Mesothelial cell of epicardium (in vitro differentiated cells): ENCODE measurements at places on chromosomes 13 and 19. TPM values are rescaled to one million over a fixed set of nuclear protein-coding genes. Genes with fewer than 3 reads are reported as not detected.

DNA sequence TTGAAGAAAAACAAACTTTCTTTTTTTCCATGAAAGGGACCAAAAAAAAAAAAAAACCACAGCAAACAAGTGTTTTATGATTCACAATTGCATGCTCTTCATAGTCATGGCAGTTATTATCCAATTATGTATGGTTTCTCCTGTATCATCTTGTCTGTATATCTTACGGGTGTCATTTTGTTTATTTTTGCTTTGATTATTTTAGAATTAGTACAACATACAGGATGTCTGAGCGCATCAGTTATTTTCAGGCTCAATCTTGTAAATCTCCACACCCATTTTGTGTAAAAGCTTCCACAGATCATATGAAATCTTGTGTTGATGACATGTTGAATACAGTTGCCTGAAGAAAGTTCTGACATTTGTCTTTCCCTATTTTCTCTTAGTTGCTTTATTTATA lies 280.3 kb downstream of the KLF5 start:
- no peak for DNase-seq

The WDR88 gene
- not detected in 3 replicates for total RNA-seq

The TMEM255B gene
- total RNA-seq, result 1.1 to 1.7 TPM (median 1.6 TPM) in 3 replicates

GRCh38 chr19:5954293-5954692 lies 23.6 kb downstream of the RANBP3 start:
- DNase-seq, result no peak

The OR10H1 gene
- total RNA-seq, result 0.04 TPM in 1 of 3 replicates, not detected in the others

DNA sequence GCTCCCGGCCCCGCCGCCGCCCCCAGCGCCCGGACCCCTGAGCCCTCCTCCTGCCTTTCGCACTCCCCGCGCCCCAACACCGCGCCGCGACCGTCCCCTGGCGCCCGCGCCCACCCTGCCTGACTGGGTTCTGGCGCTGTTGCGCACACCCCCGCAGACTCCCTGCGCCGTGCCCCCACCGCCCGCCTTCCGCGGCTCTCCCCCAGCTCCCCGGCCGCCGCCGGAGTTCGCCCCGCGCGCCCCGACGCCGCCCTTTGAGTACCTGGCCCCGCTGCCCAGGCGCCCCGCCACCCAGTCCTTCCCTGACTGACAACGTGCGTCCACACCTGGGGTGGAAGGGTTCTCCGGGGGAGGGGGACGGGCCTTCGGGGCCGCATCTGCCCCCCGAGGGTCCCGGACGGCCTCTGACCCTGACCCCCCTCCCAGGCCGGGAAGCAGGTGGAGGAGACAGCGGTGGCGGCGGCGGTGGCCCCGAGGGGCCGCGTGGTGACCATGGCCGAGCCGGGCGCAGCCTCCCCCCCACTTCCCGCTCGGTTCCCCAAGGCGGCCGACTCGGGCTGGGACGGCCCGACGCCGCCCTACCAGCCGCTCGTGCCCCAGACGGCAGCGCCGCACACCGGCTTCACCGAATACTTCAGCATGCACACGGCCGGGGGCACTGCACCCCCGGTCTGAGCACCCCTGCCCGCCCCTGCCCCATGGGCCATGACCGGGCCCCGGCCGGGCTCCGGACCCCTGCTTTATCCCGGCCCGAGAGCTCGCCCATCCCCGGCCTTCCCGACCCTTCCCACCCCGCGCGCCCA lies 1.4 kb upstream of the MEGF8 start:
- DNase-seq, result no peak

The PALM3 gene
- 2.0 to 2.4 TPM (median 2.3 TPM) in 3 replicates for total RNA-seq

The B3GNT3 gene
- 0.23 TPM in 1 of 3 replicates, not detected in the others for total RNA-seq

DNA sequence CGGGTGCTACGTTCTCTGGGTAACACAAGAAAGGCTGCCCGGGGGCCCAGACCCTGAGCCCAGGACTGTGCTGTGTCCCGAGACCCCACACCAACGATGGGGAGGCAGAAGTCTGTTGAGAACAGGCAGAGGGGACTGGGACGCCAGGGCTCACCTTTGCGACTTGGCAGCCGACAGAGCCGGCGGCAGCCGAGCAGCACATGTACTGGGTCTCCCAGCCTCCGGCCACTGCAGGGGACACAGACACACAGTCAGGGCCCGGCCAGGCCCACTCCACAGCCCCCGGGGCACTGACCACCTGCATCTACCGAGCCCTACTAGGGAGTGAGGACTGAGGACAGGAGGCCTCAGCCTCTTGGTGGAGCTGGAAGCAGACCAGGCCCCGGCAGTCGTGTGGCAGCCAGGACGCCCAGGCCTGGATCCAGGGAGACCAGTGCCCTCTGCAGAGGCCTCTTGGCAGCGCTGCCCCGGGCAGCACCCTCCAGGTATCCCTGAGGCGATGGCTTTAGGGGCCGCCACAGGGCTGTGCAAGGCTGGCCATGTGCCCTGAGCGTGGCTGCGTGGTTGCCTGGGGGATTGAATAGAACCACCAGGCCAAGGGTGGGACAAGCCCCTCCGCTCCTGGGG lies 5.6 kb upstream of the ATP8B3 start:
- DNase-seq, result no peak

DNA sequence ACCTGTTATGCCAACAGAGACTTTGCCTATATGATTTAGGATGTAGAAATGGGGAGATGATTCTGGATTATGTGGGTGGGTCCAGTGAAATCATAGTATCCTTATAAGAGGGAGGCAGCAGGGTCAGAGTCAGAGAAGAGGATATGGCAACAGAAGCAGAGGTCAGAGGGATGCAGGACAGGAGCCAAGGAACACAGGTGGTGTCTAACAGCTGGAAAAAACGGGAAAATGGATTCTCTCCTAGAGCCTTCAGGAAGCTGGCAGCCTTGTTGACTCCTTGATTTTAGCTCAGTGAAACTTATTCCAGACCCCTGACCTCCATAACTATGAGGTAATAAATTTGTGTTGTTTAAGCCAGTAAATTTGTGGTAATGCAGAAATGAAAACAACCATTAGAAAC lies 28.8 kb upstream of the OXGR1 start:
- DNase-seq, result no peak

GRCh38 chr13:45162821-45163220 lies 38.0 kb downstream of the KCTD4 start:
- DNase-seq, result no peak
